Dermis microvascular lymphatic vessel endothelial cell (primary cell): ENCODE measurements at places on chromosomes 5 and 9. TPM values are rescaled to one million over a fixed set of nuclear protein-coding genes. Genes with fewer than 3 reads are reported as not detected.

DNA sequence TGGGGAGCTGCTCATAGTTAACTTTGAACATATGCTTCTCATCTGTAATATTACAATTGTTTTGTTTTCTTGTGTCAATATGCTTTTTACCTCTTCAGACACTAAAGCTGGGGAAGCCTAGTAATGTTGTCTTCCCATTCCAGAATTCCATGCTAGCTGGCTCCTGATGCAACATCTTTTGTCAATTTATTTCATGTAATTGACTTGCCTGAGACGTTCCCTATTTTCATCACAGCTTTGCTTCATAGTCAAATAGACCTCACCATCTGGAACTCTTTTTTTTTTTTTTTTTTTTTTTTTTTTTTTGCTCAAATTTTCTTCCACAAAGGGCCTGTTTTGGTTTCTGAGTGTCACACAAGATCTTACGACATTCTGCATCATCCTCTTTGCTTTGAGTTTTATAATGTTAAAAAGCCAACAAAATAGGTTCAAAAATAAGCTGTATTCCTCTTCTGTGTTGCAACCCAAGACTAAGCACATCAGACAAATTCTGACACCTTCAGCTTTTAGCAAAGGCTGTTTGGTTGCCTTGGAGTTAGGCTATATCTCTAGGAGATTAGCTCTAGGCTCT lies 235.2 kb downstream of the NR3C1 start:
- DNase-seq = no peak

CARD9 gene
- 0.13 and 0.26 TPM in 2 replicates for total RNA-seq

DHX29 gene
- 14.8 and 17.8 TPM in 2 replicates for total RNA-seq

DNA sequence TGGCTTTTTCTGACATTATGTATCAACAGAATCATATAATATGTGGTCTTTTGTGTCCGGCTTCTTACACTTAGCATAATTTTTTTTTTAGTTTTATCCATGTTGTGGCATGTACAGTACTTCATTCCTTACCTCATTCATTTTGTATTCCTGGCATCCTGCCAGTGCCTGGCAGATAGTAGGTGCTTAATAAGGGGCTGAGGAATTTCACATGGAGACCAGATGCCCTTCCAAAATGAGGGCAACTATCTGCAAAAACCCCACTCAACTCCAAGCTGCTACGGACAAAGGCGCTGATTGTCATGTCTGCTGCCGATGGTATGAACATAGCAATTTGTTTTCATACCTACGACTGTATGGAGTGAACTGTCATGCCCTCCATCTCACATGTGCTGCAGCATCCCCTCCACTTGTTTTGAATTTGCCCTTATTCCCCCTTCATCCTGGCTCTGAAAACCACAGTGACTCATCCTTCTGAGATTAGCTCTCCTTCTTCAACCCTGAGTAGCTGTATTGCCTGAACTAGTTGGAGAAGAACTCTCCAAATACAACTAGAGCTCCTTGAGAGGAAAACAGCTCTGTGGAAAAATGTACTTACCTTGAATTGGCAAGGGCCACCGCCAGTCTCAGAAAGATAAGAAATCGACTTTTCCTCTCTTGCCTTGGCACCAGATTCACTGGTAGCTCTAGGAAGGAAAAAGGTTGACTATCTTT lies 41.3 kb upstream of the FOXE1 start:
- DNase-seq = no peak

TLX3 gene
- not detected in 2 replicates for total RNA-seq

GABRA6 gene
- not detected in 2 replicates for total RNA-seq

SMIM33 gene
- total RNA-seq = under 0.01 TPM in 1 of 2 replicates, not detected in the other
